ENCODE measurements at places on chromosomes 5 and 9.

GRCh38 chr5:88813244-88813643 is 69.7 kb downstream of the MEF2C start:
- no peak for DNase-seq

GRCh38 chr9:125745682-125746016 is 1.5 kb upstream of the PBX3 start:
- DNase-seq, result no peak

DNA sequence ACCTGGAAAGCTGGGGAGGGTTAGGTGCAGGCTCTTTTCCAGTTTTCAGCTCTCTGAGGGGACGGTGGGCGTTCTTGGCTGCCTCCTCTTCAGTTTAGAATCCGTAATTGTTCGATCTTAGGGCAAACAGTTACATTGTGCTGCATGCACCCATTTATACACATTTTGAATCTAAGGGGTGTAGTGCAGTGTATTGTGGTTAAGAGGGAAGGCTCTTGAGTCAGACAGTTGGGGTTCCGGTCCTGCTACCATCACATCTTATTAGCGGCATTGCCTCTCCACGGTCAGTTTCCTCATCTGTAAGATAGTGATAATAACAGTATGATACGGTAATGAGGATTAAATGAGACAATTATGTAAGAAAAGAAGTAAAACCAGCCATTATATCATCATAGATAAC is 625 bp downstream of the EXOSC2 start:
- DNase-seq, result no peak

- peak; percentile 64 for DNase-seq
Measured at GRCh38 chr5:76716456-76717157, 681 bp downstream of the F2R start.

GRCh38 chr5:100148239-100148638 is 386.9 kb upstream of the FAM174A start:
- DNase-seq, result no peak

DNA sequence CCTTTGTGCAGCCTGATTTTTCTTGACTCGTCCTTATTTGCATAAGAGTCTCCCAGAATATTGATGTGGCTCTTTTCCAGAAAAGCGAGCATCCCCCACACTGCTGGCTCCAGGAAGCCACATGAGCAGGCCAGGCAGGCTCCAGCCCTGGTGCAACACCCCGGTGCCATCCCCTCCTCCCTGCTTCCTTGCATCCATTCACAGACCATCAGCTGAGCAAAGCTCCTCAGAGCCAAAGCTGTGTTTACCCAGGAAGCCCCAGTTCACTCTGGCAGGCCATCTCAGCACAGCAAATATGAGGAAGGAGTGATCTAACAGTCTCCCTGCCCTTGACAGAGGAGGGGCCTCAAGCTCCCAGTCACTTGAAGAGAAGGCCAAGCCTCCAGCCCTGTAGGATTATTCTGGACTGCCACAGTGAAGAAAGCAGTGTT is 34.4 kb downstream of the INSYN2B start:
- DNase-seq, result no peak

DNA sequence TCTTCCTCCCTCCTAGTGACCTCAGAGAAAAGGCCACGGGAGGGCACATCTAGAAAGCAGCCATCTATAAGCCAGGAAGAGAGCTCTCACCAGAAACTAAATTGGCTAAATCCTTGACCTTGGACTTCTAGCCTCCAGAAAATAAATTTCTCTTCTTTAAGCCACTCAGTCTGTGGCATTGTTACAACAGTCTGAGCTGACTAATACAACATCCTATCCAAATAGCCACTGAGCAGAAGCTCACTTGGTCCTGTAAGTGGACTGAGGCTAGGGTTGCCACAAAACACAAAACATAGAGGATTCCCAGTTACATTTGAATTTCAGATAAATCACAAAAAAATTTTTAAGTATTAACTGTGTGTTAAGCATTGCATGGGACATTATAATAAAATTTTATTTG is 383.4 kb downstream of the MLLT3 start:
- DNase-seq, result no peak

DNA sequence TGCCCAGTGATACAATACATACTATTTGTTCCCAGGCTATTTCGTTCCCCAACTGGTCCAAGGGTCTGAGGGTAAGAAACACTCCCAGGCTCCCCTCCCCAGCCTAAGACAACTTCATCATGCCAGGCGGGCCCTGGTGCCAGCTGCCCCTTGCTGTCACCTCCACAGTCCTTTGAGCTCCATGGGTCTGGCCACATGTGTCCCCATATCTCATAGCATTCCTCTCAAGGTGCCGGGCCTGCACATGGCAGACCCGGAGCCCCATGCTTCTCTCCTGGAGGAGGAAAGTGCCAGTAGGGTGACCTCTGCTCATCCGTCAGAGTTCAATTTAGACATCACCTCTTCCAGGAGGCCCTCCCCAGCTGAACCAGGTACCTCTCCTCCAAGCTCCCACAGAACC is 120.5 kb downstream of the C5orf15 start:
- DNase-seq, result no peak

DNA sequence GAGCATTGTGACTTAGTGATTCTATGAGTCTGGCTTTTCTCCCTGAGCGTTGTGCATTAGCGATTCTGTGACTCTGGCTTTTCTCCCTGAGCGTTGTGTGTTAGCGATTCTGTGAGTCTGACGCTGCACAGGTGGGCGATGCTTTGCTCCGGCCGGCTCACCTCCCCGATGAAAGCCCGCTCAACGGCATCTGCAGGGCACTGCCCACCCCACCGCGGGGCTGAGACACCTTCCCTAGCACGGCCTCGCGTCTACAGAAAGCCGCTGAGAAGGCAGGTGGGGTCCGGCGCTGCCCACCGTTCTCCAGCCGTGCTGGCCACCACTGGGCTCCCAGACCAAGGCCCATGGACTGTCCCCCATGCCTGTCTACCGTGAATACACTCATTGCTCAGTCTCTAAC is 12.8 kb upstream of the SLC9A3 start:
- no peak for DNase-seq

GRCh38 chr5:154349626-154350264 is 96.1 kb upstream of the SAP30L start:
- DNase-seq, result no peak
